Activated naive CD4-positive, alpha-beta T cell treated with anti-CD3 and anti-CD28 coated beads, Interleukin-2, amount 10 ng/mL, durations not matched to agents 7 days and 5 days (primary cell): ENCODE measurements at places on chromosomes 5 and 9.

- no peak for DNase-seq
Observed at GRCh38 chr5:36759117-36759516, 117.5 kb upstream of the NIPBL start.

DNA sequence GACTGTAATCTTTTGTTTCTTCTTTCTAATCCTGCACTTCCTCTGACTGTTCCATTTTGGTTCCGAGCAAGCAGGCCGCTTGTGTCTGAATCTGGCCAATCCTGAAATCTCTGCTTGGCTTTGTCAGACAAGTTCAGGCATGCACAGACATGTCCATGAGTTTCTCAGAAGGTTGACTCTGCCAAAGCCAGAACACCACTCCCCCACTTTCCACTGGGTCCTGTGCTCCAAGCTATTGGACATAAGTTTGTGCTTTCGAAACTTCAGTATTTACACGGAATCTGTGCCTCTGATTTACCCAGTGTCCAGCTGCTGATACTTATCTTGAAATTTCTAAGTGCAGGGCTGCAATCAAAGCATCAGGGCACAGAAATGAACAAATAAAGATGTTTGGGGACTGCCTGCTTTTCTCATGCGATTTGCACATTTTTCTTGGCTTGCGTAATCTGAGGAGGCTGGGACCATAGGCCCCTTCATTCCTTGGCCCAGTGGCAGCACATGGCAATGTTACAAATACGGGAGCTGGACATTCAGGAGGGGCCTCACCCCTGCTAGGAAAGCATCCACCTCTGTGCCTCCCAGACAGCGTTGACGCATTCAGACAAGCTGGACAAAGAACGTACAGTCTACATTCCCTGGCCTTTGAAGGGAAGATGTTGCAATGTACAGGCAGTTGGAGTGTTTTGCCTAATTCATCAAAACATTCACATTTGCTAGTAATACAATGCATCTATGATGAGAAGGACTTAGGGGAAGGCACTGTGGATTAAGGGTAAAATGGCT lies 209.2 kb upstream of the PAPPA start:
- no peak for DNase-seq

GRCh38 chr9:121688146-121688680 lies 36.8 kb downstream of the DAB2IP start:
- no peak for DNase-seq

DNA sequence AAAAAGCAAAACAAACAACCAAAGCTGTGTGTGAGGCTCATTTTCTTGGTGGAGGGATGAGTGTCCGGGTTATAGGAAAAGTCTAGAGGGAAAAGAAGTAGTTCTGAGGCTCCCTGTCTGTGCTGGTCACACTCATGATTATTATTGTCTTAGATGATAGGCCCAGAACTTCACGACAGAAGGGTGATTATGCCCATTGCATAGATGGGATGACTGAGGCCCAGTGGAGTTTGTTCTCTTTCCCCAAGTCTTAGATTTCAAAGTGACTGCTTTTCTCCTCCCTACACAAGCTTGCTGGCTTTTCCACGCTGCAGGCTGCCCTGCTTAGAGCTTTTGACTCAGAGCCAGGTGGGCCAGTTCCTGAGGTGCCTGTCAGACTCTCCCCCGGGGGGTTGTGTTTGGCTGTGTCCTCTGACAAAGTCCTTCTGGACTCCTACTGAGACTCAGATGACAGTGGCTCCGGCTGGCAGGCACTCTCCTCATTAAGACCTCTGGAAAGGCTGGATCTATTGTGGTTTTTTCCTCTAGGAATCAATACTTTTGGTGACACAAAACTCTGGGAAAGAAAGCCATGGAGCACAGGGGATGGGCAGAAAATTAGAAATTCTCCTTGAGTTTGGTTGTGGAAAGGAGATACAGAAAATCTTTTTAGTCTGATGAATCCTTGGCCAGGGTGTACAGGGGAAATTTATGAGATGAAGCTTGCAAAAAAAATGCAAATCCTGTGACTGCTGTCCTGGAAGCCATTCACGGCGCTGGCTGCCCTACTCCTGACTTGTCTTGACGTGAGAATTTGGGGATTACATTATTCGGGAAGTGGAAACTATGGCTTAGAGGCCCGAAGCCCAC lies 120.9 kb downstream of the NSG2 start:
- DNase-seq = no peak

- no peak for DNase-seq
Observed at GRCh38 chr5:39485079-39485478, 60.3 kb upstream of the DAB2 start.

GRCh38 chr5:7794311-7794710 lies 56.6 kb downstream of the CFAP90 start:
- no peak for DNase-seq

DNA sequence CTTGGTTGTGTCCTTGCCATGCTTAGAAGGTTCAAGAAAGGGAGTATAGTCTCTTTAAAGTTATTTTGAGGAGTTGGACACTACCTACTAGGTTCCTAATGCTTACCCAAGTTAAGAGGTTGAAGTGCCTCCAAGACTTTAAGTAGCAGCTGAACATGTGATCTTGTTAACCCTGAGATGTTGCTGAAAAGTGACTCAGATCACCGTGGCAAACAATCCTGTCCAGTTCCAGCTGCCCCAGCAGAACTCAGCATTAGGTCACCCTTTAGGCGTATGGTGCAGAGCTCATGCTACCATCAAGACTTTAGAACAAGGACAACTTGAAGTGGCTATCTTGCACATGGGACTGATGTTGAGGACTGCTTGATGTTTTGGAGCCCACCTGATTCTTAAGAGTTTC lies 22.5 kb downstream of the ZNF462 start:
- DNase-seq = no peak

- no peak for DNase-seq
Observed at GRCh38 chr5:138824516-138824915, 50.6 kb downstream of the LRRTM2 start.

- no peak for DNase-seq
Observed at GRCh38 chr5:390623-391491, 52.1 kb upstream of the EXOC3 start.

- DNase-seq = no peak
Observed at GRCh38 chr9:124222918-124223720, 34.6 kb upstream of the NEK6 start.

GRCh38 chr9:85182383-85182782 lies 512.9 kb downstream of the NTRK2 start:
- no peak for DNase-seq

DNA sequence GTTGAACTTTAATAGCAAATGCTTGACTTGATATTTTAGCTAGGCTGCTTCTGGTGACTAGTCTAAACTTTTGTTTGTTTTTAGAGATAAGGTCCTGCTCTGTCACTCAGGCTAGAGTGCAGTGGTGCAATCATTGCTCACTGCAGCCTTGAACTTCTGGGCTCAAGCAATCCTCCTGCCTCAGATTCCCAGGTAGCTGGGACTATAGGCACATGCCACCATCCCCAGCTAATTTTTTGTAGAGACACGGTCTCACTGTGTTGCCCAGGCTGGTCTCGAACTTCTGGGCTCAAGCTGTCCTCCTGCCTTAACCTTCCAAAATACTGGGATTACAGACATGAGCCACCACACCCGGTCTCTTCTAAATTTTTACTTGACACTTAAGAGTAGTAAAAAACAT lies 20.7 kb downstream of the CDC37L1 start:
- DNase-seq = no peak

DNA sequence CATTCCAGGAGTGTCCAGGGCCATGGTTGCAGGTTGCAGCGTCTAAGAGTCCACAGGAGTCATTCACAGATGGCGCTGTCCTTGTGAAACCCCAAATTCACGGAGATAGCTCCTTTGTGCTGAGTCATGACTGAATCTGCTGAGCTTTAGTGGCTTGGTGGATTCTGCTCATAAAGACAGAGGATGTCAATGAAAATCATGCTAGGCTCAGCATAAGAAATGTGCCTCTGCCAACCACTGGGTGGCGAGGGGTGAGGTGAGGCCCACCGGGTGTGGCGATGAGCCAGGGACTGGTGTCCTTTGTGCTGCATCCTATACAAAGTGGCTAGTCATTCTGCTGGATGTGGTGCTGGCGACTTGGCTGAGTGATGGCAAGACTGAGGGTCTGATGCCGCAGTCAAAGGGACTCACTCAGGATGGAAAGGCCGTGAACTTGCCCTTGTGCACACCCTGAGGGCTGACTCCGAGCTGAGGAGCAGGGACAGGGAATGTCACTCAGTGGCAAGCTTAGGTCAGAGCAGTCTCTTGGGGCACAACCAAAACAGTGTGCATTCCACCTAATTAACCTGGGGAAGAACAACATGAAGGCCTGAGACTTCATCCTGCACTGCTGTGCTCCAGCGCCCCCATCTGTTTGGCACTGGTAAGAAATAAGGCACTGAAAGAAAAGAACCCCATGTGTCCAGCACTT lies 71.5 kb downstream of the DAP start:
- DNase-seq = peak; percentile 38

GRCh38 chr9:98516897-98517503 lies 191.7 kb downstream of the GABBR2 start:
- no peak for DNase-seq

DNA sequence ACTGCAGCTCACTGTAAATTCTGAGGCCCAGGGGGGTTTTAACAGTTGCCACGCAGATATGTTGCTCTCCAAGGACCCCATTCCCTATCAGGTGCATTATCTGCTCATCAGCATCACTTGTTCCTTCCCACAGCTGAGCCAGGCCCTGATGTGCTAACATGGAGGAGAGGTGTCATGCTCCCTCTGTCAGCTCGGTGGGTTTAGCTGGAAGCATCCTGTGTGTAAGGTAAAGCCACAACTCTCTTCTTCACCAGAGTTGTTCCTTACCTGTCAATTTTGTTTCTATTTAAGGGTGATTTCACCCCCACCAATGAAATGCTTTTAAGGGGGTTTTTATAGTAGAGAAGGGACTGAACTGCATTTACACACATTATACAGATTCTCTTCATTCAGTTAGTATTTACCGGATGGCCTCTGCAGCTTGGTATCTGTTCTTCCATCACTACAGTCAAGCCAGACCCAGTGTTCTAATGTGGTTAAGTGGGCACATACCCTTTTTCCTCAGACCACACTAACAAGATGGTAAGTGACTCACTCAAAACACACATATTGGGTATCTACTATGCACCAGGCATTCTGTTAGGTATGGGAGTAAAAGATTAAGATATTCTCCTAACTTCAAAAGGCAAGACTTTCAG lies 205.4 kb downstream of the DCP2 start:
- no peak for DNase-seq

DNA sequence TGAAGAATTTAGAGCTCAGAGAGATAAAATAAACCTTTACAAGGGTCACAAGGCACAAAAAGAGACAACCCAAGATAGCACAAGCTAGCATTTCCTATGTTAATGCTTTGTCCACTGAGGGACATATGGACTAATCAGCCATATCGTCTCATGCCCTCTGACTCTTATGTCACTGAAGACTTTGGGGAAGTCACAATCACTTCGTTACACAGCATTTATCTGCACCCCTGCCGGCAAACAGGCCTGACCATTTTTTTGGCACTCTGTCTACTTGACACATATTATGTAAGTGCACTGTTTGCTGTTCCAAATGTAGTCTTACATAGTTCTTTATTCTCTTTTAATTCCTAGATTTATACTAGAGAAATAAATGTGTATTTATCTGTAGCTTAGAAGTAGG lies 13.9 kb upstream of the BNC2 start:
- no peak for DNase-seq

DNA sequence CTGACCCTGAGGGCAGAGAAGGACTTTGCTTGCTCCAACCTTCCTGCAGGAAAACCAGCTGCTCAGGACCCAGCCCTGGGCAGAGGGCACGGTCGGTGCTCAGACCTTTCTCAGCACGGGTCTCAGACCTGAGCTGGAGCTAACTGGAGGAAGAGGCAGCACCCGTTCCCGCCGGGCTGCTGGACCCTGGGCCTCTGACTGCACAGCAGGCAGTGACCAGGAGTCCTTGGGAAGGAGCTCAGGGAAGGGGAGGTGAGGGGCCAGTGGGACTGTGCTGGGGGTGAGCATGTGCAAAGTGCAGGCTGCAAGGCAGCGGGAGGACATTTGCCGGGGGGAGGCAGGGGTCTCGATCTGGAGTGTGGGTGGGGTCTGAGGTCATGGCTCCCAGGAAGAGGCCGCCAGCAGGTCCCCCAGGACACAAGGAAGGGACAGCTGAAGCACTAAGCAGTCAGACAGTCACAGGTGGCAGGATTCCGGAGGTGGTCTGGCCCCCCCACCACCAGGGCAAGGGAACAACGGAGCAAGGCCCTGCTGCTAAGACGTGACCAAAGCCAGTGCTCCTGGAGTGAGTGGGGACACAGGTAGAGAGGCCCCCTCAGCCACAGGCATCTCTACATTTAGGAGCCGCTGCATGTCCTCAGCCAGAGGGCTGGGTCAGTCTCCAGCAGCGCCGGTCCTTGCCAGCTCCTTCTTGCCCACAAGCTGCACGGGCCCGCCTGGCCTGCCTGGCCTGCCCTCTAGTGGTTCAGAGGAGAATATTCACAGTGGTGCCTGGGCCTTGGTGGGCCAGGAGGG lies 4.8 kb upstream of the DPM2 start:
- DNase-seq = peak; percentile 57

- DNase-seq = no peak
Observed at GRCh38 chr9:28922891-28923290, 1349.6 kb upstream of the C9orf72 start.

DNA sequence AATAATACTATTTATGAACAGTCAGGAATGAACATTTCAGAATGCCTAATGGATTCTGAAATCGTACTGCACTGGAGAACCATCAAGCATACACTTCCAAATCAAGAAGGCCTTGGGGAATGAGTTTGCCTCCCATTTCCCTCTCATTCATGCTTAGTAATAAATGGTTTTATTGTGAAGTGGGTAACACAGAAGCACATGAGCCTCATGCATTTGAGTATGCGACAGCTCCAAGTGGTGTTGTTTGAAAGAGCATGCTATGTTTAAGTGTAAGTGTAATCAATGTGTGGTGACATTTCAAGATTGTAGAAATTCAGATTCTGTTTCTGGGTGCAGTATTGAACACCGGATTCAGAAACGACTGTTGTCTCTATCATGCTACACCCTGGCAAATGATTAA lies 60.0 kb downstream of the SGCD start:
- DNase-seq = no peak

GRCh38 chr5:166369807-166370206 lies 1921.6 kb upstream of the WWC1 start:
- DNase-seq = no peak

- no peak for DNase-seq
Observed at GRCh38 chr5:157613385-157614245, 38.0 kb upstream of the ADAM19 start.

- peak; percentile 46 for DNase-seq
Observed at GRCh38 chr9:127525401-127526188, 74.3 kb downstream of the LRSAM1 start.

GRCh38 chr5:61394793-61395192 lies 62.7 kb downstream of the ZSWIM6 start:
- no peak for DNase-seq

DNA sequence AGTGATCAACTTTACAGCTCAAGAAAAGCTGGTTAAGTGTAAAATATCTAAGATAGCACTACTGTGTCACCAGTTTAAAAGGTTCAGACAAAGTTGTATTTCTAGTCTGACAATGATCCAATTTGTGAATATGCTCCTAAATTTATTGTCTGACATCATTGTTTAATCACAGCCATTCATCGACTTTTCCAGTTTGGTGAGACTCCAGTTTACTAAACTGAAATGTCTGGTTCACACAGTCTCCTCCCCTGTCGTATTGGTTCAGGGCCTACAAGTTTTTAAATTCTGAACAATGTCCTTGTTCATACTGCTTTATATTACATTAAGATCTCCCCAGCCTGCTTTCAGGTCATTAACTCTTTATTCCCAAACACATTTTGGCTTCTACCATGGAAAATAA lies 161.4 kb downstream of the CHSY3 start:
- DNase-seq = no peak

GRCh38 chr9:103242025-103242424 lies 246.9 kb downstream of the CYLC2 start:
- DNase-seq = no peak

GRCh38 chr5:142117579-142118151 lies 9.1 kb downstream of the NDFIP1 start:
- DNase-seq = no peak
